ENCODE measurements at places on chromosomes 12 and 14.

GRCh38 chr12:93979189-93979588, 169.2 kb upstream of the PLXNC1 start:
- no peak for DNase-seq

DNA sequence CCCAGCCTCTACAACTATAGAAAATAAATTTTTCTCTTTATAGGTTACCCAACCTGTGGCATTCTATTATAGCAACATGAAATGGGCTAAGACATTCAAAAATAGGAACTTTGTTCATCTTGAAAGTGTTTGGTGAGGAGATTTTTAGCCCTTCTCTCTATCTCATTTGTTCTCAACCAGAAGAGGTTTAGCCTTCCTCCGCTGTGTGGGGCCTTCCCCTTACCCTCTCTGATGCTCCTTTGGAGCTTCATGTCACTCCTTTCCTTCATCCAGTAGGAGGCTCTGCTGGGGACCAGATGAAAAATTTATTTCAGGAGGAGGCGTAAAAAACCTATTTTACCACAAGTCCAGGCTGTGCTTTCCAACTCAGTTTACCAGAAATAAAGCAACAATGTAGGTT, 94.1 kb downstream of the RTN1 start:
- no peak for DNase-seq

DNA sequence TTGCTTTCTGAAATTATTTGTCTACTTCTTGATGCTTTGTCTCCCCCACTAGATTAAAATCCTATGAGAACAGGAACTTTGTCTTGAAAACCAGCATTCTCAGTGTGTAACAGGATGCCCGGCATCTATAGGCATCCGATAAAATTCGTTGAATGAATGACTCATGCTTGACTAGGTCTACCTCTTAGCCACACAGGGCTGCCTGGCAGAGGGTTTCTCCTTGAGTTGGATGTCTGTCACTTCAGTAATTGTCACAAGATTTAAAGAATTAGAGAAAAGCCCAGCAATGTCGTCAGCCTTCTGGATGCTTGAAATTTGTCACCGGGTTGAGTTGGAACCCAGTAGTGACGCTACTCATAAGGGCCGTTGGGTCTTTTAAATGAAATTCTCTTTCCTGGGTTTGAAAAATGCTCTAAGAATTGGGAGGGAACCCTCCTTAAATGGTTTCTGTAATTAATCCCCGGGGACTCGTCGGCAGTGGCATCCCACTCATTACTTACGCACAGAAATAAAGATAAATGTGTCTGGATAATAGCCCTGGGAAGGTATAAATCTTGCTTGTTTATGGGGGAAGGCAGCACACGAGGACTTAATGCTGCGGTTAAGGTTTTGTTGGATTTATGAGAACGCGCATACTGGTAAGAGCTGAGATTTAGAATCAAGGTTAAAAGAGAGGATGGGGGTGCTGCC, 194.1 kb downstream of the AACS start:
- DNase-seq, result no peak

DNA sequence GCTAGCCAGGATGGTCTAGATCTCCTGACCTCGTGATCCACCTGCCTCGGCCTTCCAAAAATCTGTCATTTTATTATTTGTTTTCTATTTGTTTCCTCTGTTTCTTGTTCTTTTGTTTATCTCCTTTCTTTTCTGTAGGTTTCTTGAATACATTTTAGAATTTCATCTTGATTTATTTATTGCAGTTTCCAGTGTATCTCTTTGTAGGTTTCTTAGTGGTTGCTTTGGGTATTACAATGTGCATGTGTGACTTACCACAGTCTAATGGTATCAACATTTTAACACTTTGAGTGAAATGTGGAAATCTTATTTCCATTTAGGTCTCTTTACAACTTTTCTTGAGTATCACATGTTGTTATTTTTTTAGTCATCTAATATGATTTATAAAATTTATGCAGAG, 29.9 kb upstream of the MUCL1 start:
- no peak for DNase-seq

- no peak for DNase-seq
Measured at GRCh38 chr12:110355073-110355472, 48.4 kb downstream of the ANAPC7 start.
